ENCODE measurements at places on chromosomes 3 and 15.

DNA sequence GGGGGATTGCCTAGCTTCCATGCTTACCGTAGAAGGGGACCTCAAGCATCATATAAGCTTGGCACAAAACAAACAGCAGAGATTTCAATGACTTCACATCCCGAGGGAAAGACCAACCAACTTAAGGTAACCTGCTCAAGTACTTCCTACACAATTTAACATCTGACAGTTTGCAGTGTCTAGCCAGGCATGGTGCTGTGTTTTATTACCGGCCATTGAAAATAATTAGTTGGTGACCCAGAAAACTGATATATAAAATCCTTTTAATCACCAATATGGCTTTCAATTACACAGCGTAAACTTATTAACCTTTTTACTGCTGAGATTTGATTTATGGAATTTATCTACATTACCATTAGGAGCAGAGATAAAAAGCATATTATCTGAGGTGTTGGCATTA lies 268.3 kb downstream of the ARRDC4 start:
- DNase-seq: no peak

GRCh38 chr3:119681279-119681678 lies 4.1 kb upstream of the COX17 start:
- DNase-seq: no peak

GRCh38 chr15:62880278-62880677 lies 162.3 kb upstream of the TPM1 start:
- DNase-seq: no peak

DNA sequence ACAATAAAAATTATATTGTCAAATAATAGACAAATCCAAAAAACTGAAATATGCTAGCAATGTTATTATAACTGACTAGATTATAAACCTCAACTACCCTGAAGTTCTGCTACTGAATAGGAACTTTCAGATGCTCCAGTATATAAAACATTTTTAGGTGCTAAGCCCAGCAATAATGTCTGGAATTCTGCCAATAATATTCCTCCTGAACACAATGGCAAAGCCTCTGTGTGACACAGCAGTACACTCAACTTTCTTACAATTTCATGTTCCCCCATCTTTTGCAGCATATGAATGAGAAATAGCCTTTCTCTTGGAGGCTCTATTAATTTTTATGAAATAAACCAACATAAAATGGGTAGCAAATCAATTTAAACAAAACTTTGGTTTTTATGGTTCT lies 29.5 kb downstream of the ATOSA start:
- DNase-seq: no peak
